ENCODE measurements at places on chromosomes 16 and 17.
A peak's percentile ranks its signal among the peaks of the same experiment; 100 is the strongest.

DNA sequence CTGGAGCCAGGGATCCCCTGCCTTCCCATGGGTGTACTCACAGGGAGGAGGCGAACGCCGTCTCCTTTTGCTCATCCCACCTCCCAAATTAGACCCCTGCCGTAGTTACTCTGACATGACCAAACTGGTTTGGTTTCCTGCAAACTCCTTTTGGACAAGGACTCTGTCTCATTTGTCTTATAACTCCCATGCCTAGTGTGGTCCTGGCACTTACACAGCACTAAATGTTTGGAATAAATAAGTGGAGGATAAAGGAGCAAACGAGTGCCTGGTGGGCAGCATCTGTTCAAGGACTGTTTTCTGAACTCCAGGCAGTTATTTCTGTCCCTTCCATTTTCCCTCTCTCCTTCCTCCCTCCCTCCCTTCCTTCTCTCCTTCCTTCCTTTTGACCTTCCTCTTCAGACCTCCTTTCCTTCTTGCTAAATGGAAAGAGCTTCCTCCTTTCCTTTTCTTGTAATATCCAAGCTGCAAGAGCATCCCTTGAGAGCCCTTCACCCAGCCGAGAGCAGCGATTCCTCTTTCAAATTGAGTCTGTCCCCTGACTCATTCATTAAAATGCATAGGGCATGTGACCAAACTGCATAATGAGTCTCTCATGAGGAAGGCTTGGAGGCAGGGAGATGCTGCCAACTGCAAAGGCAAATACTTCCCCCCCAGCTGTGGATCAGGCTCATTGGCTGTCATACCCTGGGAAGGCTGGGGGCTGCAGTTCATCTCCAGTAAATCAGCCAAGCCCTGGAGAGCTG is 36.8 kb downstream of the CHD9 start:
- peak; percentile 78 for DNase-seq

- no peak for DNase-seq
Observed at GRCh38 chr16:26594666-26595065, 472.1 kb upstream of the C16orf82 start.

DNA sequence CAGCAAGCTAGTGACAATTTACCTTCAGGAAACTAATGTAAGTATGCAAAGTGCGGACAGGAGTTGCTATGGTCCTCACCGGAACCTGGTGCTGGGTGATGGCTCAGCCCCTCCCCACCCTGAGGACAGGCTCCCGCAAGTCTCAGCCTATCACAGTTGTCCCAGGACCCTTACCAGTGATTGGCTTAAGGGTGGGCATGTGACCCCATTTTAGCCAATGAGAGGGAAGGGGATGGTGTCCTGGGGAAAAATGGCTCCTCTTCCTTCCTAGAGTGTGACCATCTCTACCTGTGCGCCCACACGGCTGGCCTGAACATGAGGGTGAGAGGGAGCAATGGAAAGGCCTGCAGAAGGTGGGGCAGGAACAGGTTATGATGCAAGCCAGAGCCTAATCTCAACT is 80.4 kb downstream of the C16orf78 start:
- no peak for DNase-seq

DNA sequence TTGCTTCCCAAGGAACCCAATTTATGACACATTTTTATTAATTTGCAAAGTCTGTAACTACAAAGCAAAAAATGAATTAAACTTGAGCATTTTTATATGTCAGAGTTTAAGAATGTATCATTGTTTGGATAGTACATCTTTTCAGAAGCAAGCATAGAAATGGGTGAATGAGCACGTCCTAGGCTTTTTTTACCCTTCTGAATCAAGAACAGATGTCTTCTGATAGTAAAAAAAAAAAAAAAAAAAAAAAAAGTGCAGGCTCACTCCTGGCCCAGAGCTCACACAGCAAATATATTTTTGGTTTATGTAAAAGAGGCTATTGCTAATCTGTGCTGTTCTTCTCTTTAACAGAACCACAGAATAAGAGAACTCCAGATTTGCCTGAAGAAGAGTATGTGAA is 6.3 kb downstream of the TERF2IP start:
- DNase-seq = peak; percentile 53

DNA sequence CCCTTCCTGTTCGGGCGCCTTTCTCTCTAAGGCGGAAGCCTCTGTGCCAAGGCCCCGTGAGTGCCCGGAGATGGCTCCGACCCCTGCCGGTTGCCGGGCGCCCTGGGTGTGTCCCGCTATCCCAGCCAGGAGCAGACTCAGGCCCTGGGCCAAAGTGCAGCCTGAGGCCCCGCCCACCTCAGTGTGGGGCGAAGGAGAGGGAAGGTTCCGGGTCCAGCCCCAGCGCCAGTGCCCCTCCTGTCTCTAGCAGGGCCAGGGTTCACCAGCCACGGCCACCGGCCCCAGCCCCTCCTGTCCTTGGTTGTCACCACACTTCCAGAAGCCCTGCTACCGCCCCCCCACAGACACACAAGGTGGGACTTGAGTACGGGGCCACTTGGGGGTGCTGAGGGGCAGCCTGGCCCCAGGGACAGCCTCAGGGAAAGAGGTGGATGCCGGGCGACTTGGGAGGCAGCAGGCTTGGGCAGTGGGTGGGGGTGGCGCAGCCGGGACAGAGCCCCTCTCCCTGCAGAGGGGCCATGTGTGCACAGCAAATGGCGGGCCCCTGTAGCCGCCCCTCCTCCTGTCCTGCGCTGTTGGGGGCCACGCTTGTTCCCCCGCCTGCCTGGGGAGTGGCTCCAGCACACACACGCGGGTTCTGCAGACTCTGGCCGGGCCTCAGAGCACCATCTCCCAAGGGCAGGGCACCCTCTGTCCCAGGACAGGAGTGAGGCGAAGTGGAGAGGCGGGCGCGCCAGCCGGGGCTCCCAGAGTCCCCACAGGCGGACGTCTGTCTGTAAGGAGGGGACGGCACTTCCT is 6.0 kb downstream of the C1QTNF8 start:
- DNase-seq = no peak
